NCI-H774 (cell line): ENCODE measurements at places on chromosomes 3 and 15.

DNA sequence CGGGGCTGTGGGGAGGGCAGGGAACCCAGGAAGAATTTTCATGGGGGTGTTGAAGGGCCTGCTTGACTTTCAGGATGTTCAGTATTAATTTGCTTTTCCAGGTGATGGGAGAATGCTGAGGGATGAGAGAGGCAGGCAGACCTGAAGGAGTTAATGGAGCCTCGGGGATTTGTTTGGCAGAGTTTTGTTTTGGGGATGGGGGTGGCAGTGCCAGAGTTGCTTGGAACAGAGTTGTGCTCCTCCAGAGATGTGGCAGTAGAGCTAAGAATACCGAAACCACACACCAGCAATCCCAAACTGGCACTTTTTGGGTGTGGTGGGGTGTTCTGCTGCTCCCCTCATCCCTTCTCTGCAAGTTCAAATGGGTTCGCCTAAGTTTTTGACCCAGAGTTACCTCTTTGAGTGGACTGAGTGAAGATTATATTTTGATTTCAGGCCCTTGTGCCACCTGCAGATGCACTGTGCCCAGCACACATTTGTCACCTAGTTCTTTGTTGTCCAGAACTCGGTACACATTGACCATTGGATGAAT lies 1.6 kb downstream of the BOC start:
- no peak for DNase-seq

- DNase-seq: no peak
Observed at GRCh38 chr15:48792408-48792807, 18.5 kb downstream of the CEP152 start.

- no peak for DNase-seq
Observed at GRCh38 chr15:40785164-40785563, 15.4 kb downstream of the C15orf62 start.

- no peak for DNase-seq
Observed at GRCh38 chr3:57982561-57983243, 25.5 kb upstream of the FLNB start.

DNA sequence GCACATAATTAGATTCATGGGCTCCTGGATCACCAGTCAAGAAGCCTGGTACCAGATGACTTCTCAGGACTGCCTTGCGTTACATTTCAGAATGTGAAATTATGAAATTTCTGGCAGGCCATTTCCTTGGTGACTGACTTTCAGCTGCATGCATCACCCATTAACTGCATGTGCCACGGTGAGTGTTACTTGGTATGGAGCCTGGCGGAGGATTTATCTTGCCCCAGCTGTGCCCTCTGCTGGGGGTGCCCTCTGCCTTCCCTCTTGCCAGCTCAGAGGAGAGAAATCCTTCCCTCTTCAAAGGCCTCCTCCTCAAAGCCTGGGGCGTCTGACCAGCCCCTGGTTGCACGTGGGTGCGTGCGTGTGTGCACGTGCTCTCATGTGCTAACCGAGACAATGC lies 57.7 kb upstream of the CTSH start:
- DNase-seq: no peak
